PC-9 (cell line): ENCODE measurements at places on chromosomes 5 and 9. TPM values are rescaled to one million over a fixed set of nuclear protein-coding genes. Genes with fewer than 3 reads are reported as not detected.

DNA sequence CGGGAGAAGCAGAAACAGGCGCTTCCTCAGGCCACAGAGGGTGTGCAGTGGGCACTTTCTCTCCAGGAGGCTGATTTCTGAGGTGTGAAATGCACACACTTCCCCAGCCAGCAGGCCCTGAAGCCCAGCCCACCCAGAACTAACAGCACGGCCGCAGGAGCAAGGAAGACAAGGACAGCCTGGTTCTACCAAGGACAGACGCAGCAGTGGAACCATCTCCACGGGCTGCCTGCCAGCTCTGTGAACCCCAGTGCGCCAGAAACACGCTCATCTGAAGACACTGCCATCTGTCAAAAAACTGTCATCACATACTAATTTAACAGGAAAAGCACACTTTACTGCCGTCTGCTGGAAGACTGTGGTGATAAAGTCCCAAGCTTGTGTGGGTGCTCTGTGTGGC is 40.7 kb downstream of the MAPK9 start:
- DNase-seq: no peak

- no peak for DNase-seq
Observed at GRCh38 chr9:8186560-8186959, 387.0 kb upstream of the DMAC1 start.

DNA sequence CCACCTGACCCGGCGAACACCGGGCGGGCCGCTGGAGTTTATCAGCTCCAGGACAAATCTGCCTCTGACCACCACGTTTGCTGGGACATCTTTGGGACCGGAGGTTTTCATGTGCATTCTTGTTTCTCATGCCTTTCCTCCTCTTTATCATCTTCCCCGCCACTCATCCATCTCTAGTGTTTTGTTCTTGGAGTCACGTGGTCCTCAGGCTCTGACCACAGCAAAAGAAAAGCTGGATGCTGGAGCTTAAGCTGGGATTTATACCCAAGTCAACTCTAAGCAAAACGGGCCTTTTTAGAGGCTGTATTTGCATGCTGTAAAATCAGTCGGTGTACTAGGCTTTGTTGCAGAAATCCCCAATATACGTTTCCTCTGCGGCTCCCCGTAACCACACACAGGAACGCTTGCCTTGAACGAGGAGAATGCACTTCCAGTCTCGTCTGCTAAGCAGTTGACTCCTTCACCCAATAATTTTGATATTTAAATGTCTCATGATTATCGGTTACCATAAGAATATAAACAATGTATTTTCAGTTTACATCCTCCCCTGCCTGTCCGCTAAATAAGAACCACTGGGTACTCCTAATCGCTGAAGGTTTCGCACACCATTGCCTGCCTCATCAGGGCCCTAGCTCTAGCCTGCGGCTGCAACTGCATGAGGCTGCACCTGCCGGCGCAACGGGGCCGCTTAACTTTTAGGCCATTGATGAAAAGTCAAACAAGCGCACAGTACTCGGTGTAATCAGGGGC is 560 bp upstream of the NDUFS6 start:
- DNase-seq: no peak

Gene NOXA1
- 10.5 and 22.8 TPM in 2 replicates for total RNA-seq

GRCh38 chr5:9283021-9283420 is 262.9 kb downstream of the SEMA5A start:
- no peak for DNase-seq

GRCh38 chr9:21082671-21083070 is 4.9 kb upstream of the IFNB1 start:
- DNase-seq: no peak

- DNase-seq: no peak
Observed at GRCh38 chr5:109374625-109375024, 35.1 kb downstream of the PJA2 start.

GRCh38 chr5:54063817-54064216 is 246.6 kb downstream of the ARL15 start:
- DNase-seq: no peak

Gene FAM200C
- total RNA-seq: 8.6 and 10.5 TPM in 2 replicates

- DNase-seq: no peak
Observed at GRCh38 chr5:171978016-171978415, 28.4 kb downstream of the FBXW11 start.

Gene PCDHA7
- not detected in 2 replicates for total RNA-seq

Gene C8G
- 2.3 and 4.4 TPM in 2 replicates for total RNA-seq

DNA sequence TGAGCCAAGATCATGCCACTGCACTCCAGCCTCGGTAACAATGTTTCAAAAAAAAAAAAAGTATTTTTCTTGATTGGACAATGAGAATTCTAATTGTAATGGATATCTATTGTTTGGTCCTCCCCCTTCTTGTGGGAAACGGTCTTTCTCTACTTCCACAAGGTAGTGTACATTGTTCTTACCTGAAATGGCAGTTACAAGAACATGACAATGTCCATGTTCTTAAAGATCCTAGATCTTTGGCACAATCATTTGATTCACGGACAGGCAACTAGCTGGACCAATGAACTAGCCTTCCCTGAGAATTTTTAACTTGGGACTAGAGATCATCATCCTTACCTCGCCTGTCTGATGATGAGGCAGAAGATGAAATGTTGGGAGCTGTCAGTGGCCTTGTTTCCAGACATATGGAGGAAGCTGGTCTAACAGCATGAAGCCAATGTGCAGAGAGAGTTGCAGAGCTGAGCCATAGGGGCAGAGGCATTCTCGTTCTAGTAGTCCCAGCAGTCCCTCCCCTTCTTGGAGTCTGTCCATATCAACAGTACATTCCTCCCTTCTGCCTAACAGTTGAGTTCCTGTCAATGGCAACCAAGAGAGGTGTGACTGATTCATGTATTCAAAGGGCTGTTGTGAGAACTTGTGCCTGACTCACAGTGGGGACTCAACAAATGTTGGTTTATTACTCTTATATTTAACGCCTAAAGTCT is 2.1 kb upstream of the MARCHF6 start:
- peak; percentile 46 for DNase-seq
